ENCODE measurements at places on chromosomes 4 and X. TPM values are rescaled to one million over a fixed set of nuclear protein-coding genes. Genes with fewer than 3 reads are reported as not detected.

The CDKL2 gene
- polyA plus RNA-seq, result 0.14 TPM

The RAB39B gene
- 0.43 TPM for polyA plus RNA-seq

- DNase-seq, result no peak
Measured at GRCh38 chr4:8035371-8035780, 95.7 kb upstream of the AFAP1 start.

DNA sequence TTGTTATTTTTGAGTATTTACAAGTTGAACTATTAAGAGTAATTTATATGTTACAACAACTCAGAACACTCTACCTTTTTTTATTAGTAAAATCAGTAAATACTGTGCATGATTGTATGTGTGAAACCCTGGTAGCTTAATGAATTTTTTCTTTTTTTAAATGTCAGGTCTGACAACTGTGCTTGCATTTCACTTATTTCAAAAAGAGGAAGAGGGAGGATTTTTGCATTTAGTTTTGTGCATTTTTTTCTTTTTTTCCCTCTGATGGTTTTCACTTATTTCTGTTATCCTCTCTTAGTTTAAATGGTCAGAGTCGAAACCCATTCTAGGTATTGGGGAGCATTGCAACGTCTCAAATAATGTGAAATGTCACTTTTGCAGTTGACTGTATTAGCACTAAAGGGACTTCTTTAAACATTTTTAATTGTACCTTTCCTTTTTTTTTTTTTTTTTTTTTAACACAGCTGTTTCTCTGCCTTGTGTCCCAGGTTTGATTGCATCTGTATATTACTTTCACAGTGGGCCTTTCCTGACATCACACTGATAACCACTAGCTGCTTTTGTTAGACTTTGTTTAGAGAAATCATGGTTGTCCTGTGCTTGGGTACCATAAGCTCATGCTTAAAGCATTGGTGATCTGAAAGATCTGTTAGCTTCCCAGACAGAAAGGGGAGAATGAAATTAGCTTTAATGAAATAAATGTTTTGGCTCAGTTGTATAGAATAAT lies 28.5 kb downstream of the MOB1B start:
- no peak for DNase-seq

- no peak for DNase-seq
Measured at GRCh38 chr4:141759796-141760425, 123.5 kb downstream of the IL15 start.
